ENCODE measurements at places on chromosomes 7 and 10. TPM values are rescaled to one million over a fixed set of nuclear protein-coding genes. Genes with fewer than 3 reads are reported as not detected.
A peak's percentile ranks its signal among the peaks of the same experiment; 100 is the strongest.

The DEPP1 gene
- 0.28 TPM for total RNA-seq

The STRIP2 gene
- 5.1 TPM for total RNA-seq

The GHRHR gene
- 2.7 TPM for total RNA-seq

The ABCF2 gene
- 47.3 TPM for total RNA-seq

The FAM171A1 gene
- total RNA-seq: 30.7 TPM

The CPN1 gene
- total RNA-seq: not detected

The PWWP2B gene
- 15.3 TPM for total RNA-seq

The TMEM236 gene
- total RNA-seq: 0.03 TPM

The EBF3 gene
- total RNA-seq: 1.4 TPM

The PTN gene
- 17.3 TPM for total RNA-seq

The GPR15LG gene
- total RNA-seq: not detected

The ATG9B gene
- total RNA-seq: 1.7 TPM

DNA sequence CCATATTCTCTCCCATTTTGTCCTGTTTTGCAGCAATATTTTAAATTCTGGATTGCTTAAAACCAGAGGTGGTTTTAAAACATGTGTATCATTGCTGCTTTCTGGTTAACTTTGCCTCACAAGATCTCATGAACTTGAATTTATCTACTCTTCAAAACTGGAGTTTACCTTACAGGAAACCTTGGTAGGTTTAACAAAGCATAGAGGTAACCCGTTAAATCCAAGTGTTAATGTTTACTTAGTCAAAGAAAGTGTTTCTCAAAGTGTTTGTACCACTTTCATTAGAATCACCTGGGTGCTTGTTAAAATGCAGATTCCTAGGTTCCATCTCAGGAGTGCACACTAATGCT, 44.0 kb upstream of the VDAC2 start:
- DNase-seq: no peak

DNA sequence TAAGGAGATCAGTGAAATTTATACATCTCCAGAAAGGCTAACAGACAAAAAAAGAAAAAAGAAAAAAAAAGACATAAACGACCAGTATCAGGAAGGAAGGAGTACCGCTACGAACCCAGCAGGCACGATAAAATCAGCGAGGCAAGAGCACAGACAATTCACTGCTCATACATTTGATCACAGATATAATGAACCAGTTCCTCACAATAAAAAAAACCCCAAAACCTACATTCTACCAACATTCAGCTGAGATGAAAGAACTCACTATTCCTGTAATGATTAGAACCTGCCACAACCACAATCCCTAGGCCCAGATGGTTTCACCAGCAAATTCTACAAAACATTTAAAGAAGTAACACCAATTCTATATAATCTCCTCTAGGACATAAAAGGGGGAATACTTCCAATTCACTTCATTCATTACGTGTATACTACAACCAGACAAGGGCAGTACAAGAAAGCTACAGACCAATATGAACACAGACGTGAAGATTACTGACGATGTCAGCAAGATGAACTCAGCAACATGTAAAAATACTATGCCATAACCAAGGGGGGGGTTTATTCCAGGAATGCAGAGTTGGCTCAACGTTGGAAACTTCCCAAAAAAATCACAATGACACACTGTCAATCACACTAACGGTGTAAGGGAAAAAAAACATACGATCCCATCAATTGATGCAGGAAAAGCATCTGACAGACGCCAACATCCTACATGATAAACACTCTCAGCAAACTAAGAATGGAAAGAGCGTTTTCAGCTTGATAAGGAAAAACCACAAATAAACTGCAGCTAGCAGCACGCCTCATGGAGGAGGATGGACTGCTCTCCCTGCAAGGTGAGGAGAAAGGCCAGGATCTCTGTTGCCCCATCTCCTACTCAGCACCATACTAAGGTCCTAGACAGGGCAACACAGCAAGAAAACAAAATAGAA, 256.2 kb downstream of the ELFN1 start:
- no peak for DNase-seq

DNA sequence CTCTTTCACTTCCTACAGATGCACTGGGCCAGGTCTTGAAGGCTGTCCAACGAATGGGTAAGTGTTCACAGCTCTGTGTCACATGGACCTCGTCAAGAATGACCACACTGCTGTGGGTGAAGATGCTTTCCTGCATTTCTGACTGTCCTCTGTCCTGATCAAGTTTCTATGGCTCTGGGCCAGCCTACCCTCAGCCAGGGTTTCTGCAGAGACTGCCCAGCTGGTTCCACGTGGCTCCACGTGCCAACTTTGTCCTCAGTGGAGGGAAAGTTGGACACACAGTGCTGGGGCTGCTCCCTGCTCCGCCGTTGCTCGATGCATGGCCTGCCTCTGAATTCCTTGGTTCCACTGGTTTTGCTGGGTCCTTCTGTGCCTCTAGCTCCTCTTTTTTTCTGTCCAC, 152.3 kb downstream of the EGFR start:
- no peak for DNase-seq

- no peak for DNase-seq
These were observed 45.7 kb upstream of the SFTPD start for GRCh38 chr10:79994556-79994955.

- peak; percentile 60 for DNase-seq
These were observed 740 bp downstream of the HTR7 start for GRCh38 chr10:90856964-90857634.

GRCh38 chr10:104371753-104372152, 18.1 kb downstream of the CFAP58 start:
- no peak for DNase-seq

- no peak for DNase-seq
These were observed 33.6 kb upstream of the NPFFR1 start for GRCh38 chr10:70317272-70317942.

GRCh38 chr10:24690961-24691512, 32.6 kb downstream of the ARHGAP21 start:
- DNase-seq: no peak

GRCh38 chr7:85771516-85771915, 584.7 kb upstream of the SEMA3D start:
- no peak for DNase-seq

GRCh38 chr10:76839276-76839675, 798.3 kb downstream of the KCNMA1 start:
- DNase-seq: no peak

GRCh38 chr10:88129013-88129412, 265.6 kb downstream of the PTEN start:
- no peak for DNase-seq

DNA sequence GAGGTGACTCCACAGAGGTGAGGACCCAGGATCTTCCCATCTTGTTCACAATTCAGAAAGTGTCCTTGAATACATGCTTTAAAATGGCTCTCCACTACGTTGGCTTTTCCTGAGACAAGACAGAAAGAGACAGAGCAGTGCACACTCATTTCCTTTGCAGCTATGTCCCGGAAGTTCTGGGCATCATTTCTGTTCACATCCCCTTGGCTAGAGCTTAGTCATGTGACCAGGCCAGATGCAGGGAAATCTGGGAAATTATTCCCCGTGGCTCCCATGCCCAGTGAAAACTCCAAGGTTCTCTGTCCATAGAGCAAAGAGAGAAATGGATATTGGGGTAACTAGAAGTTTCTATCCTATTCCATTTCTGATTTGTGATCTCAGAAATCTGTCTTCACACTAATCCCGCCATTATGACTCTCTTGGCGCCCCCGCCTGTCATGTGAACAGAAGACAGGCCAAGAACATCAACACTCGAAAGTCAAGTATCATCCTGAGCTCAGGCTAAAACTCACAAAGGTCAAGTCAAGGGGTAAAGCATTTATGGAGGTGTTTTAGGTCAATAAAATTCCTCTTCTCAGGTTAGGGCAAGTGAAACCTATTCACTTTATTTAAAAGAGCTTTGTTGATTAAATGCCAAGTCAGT, 251.4 kb upstream of the HABP2 start:
- DNase-seq: peak; percentile 60

GRCh38 chr10:28190196-28190595, 112.7 kb downstream of the MPP7 start:
- no peak for DNase-seq

DNA sequence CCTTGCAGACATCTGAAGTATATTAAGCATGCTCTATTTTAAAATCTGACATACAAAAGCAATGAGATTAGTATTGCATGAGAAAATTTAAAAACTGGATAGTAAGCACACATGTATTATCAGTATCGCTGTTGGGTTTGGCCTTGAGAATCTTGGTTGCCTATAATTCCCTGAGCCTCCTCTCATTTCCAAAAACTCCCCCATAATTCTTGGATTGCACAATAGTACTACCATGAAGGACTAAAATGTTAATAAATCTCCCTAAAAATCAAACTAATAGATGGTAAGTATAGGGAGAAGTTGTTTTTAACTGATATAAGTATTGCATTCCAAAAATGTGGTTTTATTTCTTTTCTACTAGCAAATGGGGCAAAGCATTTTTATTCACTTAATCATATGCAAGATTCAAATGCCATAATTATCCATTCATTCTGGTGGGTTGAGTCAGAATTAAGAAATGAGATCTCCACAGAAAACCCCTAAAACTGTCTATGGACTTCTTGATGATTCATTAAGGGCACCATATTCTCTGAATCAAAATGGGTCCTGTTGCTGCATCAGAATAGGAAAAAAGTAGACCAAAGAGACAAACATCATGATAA, 10.3 kb upstream of the VIM start:
- DNase-seq: no peak

DNA sequence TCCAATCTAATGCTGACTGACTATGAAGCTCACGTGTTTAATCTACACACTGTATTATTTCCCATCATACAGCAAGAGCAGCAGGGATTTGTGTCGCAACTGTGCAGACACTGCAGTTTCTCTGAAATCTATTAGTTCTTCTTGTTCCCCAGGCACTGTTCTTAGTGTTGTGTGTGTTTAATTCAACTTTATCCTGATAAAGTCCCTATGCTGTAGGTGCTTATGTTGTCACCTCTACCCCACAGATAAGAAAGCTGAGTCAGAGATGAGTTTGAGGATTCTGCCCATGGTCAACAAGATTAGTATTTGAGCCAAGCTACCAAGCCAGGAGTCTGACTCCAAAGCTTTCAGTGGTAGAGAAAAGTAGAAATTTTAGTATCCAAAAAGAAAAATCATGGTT, 22.5 kb upstream of the EPHB6 start:
- no peak for DNase-seq

GRCh38 chr7:135074096-135074495, 73.8 kb upstream of the TMEM140 start:
- DNase-seq: no peak

GRCh38 chr10:131180740-131181415, 130.6 kb downstream of the TCERG1L start:
- DNase-seq: no peak

- no peak for DNase-seq
These were observed 49.0 kb downstream of the YKT6 start for GRCh38 chr7:44249639-44250234.

- DNase-seq: no peak
These were observed 8.3 kb upstream of the NPC1L1 start for GRCh38 chr7:44549457-44549856.

- no peak for DNase-seq
These were observed 172.6 kb upstream of the PRPS1L1 start for GRCh38 chr7:18200266-18200665.
